Neural crest cell (in vitro differentiated cells): ENCODE measurements at places on chromosomes 13 and 19.
A peak's percentile ranks its signal among the peaks of the same experiment; 100 is the strongest.

DNA sequence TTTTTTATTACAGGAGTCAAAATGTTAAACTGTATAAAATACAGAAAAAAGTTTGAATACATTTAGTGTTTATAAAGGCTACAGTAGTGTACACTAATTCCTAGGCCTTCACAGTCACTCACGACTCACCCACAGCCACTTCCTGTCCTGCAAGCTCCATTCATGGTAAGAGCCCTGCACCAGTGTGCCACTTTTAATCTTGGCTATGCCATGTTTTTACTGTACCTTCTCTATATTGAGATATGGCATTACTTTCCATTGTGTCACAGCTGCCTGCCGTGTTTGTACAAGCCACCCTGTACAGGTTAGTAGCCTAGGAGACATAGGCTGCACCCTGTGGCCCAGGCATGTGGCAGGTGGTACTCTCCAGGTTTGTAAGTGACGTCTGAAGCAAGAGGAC, 32.1 kb downstream of the C1QTNF9 start:
- no peak for DNase-seq

GRCh38 chr19:6532244-6532999, 1.6 kb downstream of the TNFSF9 start:
- DNase-seq = no peak

DNA sequence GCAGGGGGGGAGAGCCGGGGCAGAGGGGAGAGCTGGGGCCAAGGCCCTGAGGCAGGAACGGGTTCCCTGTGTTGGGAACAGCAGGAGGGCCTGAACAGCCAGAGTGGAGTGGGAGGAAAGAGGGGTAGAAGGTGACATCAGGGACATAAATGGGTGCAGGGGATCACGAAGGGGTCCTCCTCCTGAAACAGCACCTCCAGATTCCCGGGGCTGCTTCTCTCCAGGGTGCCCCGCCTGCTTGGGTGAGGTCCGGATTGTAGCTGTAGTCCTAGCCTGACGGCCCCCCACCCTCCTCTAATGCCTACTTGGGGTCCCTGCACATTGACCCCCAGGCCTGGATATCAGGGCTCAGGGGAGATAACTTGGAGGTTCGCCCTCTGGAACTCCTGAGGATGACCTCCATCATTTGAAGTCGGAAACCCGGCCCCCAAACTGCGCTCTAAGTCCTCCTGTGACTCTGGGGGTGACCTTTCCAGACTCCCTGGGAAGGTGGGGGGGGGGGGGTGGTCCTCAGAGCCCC, 473 bp upstream of the SCN1B start:
- DNase-seq = no peak

- peak; percentile 78 for DNase-seq
Measured at GRCh38 chr19:40549007-40549708, 27.5 kb upstream of the SHKBP1 start.

GRCh38 chr19:53612762-53613526, 18.9 kb upstream of the DPRX start:
- DNase-seq = no peak

DNA sequence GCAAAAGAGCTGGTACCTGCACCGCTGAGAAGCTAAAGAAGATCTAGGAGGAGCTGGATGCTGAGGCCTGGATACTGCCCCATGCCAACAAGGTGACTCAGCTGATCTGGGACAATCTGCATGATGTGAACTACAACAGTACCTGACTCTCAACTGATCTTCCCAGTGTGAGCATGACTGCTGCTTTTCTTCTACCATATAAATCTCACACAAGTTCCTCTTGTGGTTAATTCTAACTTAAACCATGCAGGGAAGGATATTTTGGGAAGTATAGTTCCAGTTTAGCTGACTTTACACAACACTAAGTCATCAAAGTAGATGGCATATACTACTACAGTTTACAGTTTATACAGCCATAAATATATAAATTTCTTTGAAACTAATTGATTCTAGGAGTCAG, 91.9 kb downstream of the SLAIN1 start:
- no peak for DNase-seq
